Activated B cell treated with CpG ODN at 0.5 μM for 24 hours (primary cell): ENCODE measurements at places on chromosomes 4 and X. TPM values are rescaled to one million over a fixed set of nuclear protein-coding genes. Genes with fewer than 3 reads are reported as not detected.

PGAM4 gene
- not detected in 2 replicates for total RNA-seq

SCFD2 gene
- 36.1 and 46.6 TPM in 2 replicates for total RNA-seq

PSAPL1 gene
- not detected in 2 replicates for total RNA-seq

PABPC5 gene
- not detected in 2 replicates for total RNA-seq

GPR173 gene
- 0.10 and 0.16 TPM in 2 replicates for total RNA-seq

DNA sequence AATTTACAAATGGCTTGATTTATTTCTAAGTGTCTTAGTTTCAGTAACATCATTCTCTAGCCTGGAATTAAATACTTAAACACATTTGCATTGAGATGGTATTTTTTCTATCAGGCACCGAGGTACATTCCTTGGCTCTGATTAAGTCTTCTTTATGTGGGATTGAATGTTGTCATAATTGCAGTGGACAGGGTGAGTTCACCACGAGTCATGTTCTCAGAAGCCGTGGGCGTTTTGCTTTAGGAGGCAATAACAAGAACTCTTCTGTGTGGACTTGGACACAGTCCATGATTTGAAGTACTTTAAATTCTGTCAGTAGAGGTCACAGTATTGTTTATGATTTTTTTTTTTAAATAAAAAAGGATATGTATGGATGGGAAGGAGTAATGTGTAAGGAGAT lies 57.1 kb upstream of the EFHC2 start:
- no peak for DNase-seq

DNA sequence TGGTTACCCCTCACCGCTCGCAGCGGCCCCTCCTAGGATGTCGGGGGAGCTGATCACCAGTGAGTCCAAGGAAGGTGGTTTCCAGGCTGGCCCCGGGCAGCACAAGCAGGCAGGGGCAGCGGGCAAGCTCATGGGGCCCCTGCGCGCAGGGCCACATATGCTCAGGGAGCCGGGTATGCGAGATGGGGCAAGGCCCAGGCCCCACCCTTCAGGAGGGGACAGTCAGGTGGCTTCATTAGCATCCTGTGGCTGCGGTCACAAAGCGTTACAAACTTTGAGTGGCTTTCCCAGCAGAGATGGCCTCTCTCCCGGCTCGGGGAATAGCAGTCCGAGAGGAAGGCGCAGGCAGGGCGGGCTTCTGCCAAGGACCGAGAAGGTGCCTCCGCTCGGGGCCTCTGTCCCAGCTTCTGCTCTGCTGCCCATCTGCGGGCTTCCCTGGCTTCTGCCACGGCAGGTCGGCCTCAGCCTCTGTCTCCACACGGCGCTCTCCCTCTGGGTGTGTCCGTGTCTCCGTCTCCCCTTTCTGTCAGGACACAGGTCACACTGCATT lies 13.5 kb downstream of the ABCD1 start:
- no peak for DNase-seq

GRCh38 chr4:130077275-130077674 lies 981.3 kb downstream of the C4orf33 start:
- DNase-seq: no peak

DNA sequence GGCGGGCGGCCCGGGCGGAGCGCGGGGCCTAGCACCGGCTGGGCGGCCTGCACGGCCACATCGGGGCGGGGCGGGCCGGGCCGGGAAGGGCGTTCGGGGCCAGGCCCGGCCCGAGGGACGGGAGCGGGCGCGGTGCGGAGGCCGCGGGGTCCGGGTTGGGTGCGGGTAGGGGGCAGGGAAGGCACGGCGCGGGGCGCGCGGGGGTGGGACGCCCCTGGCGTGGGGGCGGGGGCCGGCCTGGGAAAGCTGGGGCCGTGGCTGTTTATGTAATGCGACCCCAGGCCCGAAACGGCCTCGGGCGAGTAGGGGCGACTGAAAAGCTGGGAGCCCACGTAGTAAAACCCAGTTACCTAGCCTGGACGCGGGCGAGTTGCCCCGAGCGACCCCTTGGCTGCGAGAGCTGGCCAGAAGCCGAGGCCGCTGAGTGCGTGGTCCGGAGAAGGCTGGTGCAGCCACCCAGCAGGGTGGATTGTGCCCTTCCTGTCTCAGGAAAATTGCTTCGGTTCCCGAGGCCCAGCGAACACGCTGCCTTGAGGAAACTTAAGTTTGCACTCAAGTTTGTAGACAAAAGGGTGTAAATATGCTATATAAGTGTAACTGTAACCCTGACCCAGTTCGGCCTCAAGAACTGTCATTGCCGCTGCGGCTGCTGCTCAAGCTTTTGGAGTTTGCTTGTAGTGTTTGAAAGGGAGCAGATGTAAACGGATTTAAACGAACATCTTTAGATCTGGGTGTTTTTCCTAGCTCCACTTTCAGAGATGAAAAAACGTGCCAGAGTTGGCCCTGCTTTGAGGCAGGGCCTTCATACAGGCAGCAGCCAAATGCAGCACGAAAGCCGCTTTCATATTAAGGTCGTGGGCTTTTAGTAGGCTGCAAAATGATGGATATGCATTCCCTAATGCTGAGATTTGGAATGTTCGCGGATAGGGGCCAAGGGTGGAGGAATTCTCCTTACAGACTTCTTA lies 674 bp downstream of the SEC24B start:
- DNase-seq: no peak

DNA sequence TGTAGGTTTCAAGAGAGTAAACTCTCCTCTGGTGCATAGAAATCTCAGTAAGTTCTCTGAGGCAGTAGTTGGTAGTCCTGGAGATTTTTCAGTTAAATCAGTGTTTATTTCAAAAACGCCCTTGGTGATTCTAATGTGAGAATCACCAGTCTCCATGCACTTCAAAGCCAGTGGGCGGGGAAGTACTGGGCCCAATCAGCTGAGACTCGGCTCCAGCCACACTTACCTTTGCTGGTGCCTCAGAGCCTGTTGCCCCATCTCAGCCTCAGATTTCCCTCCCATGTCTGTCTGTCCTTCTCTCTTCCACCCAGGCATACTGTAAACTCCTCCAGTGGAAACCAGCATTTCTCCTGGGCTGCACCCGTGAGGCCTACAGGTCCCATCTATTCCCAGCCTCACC lies 7.4 kb upstream of the MGST2 start:
- DNase-seq: no peak

DNA sequence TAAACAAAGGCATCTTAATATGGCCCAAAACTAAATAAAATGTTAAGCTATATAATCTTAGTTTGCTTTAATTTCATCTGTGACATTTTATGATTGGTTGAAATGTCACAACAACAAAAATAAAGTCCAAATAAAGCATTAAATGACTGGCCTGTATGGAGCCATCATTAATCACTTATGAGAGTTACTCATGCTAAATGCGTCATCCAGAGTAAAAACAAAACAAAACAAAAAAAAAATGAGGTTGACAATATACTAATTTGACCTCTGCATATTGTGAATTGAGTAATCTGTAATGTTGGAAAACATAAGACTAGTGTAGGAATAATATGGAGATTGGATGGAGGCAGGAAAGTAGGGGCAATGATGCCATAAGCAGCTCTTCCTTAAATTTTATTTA lies 139.7 kb downstream of the MAPK10 start:
- no peak for DNase-seq

GRCh38 chrX:114532111-114532805 lies 51.6 kb upstream of the HTR2C start:
- DNase-seq: no peak

DNA sequence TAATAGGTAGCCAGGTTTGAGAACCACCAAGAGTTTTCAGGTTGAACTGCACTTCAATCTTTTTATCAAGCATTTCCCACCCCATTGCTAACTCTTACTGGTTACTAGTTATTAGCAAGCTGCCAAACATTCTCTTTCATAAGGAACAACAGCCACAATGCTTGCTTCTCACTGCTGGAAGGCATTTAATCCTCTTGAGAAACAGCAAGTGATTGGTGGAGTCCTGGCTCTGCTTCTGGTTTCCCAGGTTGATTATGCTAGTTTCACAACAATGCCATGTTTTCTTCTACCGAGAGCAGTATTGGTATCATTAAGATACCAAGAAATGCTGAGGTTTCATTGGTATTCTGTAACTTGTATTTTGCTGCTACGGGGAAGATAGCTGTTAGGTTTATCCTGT lies 32.2 kb upstream of the TXLNG start:
- no peak for DNase-seq

DNA sequence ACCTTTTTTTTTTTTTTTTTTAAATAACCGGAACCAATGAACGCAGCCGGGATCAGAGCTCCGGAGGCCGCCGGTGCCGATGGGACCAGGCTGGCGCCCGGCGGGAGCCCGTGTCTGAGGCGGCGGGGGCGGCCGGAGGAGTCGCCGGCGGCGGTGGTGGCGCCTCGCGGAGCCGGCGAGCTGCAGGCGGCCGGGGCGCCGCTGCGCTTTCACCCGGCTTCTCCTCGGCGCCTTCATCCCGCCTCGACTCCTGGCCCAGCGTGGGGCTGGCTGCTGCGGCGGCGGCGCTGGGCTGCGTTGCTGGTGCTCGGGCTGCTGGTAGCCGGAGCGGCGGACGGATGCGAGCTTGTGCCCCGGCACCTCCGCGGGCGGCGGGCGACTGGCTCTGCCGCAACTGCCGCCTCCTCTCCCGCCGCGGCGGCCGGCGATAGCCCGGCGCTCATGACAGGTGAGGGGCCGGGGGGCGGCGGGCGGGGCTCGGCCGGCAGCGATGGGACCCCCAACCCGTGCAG lies 337 bp downstream of the STIM2 start:
- peak; percentile 67 for DNase-seq

- no peak for DNase-seq
Measured at GRCh38 chr4:13988353-13989305, 361.1 kb upstream of the BOD1L1 start.

- no peak for DNase-seq
Measured at GRCh38 chrX:47321823-47322371, 48.5 kb upstream of the ZNF157 start.

- peak; percentile 42 for DNase-seq
Measured at GRCh38 chr4:4995103-4995907, 24.0 kb downstream of the CYTL1 start.
